Stimulated activated CD4-positive, alpha-beta T cell treated with anti-CD3 and anti-CD28 coated beads, Interleukin-12 subunit alpha, Interleukin-12 subunit beta, amount 100 ng/mL, for 24 hours (primary cell): ENCODE measurements at places on chromosomes 5 and 9.
A peak's percentile ranks its signal among the peaks of the same experiment; 100 is the strongest.

DNA sequence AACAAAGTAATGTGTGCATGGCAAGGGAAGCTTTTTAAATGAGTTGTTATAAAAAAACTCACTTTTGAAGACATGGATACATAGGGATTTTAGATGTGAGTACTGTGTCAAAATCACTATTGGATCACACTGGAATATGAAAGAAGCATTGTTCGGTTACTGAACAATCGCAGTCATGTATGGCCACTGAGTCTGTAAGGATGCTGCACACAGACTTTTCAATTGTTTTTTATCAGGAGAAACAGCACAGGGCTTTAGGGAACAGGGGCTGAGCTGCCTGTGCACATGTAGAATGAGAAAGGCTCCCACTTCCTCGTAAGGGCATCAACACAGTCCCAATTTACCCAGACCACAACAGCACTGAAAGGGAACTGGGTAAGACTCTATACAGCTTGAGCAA is 1333.9 kb upstream of the DMAC1 start:
- DNase-seq: no peak

DNA sequence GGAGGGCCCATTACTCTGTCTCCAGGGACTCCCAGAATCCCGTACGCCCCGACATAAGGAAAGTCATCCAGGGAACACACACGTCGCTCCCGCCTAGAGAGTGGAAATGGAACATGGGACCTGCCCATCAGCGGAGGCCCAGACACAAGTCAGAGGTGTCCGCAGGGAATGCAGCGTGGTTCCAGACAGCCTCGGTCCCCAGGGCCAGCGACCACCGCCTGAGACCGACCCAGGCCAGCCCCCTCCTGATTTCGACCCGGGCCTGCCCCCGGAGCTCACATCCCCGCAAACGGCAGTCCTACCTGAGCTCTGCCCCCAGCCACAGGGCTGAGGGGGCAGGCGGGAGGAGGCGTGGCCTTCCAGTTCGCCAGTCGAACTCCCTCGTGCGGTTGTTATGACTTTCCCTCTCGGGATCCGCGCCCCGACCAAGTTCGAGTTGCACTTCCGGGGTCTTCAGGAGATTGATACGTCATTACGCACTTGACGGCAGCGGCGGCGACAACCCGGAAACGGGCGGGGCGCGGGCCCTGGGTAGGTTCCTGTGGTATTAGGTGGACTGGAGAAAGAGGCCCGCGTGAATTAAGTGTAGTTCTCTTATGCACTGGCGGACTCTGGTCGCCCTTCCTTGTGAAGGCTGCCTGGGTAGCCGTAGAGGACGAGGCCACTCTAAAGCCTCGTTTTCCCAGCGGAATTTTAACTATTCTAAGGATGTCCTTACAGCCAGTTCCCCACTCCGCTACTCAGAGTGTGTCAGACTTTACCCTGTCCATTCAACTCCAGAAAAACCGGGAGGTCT is 370.0 kb upstream of the POU5F2 start:
- DNase-seq: peak; percentile 84

DNA sequence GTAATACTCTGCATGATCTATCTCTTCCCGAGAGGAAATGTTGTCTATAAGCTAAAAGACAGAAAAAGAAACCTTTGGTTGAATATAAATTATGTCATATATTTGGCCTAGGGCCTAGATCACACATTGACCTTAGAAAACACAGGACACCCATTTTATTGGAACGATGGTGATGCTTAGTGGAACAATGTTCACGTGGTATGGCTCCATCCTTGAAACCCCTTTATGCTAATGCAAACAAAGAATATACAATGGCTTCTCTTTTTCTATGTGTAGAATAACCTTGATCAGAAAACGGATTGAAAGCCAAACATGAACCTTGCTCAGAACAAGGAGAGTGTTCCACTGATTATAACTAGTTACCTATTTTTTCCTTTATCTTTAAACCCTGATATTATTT is 24.5 kb downstream of the MRPS27 start:
- no peak for DNase-seq

DNA sequence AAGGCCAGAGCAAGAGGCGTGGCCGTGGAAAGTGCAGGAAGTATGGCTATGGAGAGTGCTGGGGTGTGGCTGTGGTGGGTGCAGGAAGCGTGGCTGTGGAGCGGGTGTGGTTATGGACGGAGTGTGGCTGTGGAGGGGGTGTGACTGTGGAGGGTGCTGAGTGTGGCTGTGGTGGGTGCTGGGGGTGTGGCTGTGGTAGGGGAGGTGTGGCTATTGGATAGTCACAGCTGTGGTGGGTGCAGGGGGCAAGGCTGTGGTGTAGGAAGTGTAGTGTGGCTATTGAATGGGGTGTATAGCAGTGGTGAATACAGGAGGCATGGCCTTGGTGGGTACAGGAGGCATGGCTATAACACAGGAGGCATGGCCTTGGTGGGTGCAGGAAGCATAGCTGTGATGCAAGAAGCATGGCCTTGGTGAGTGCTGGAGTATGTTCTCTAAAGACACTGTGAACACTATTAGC is 40.8 kb upstream of the SPATA31C2 start:
- DNase-seq: no peak

- DNase-seq: no peak
Measured at GRCh38 chr9:120542701-120543490, 37.1 kb downstream of the CDK5RAP2 start.

- DNase-seq: no peak
Measured at GRCh38 chr5:143742951-143743350, 69.0 kb upstream of the HMHB1 start.

DNA sequence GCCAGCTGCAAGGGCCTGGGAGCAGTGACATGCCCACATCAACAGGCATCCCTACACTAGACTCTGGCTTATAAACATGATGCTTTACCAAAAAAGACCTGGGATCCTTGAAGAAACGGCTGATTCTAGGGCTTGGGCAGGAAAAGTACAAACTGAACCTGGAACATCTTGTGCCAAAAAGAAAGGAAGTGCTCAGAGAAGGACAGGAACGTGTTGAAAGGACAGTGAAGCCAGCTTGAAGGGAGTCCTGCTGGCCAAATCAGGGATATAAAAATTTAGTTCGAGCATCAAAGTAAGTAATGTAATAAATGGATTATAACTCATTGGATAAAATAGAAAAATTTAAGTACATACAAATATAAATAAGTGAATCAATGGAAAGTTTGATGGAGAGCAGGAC is 58.1 kb downstream of the ALDH7A1 start:
- no peak for DNase-seq

GRCh38 chr9:128276574-128277270 is 646 bp downstream of the SWI5 start:
- DNase-seq: no peak

DNA sequence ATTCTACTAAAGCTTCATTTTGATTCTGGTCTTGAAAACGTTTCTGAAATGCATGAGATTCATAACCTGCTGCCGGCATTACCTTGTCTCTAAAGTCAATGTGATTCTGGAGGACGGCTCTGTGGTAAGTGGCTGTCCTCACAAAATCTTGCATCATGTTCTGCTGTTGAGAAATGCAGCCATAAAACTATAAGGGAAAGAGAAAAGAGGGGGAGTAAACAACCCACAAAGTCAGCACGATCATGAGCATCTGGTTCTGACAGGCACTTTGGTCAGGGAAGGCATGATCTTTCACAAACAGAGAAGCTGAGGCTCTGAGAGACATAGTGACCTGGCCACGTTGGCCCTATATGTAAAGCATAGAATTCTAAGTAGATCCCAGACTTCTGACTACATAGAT is 168.9 kb upstream of the PUM3 start:
- DNase-seq: no peak

- no peak for DNase-seq
Measured at GRCh38 chr5:141778683-141779082, 96.7 kb upstream of the ARAP3 start.

DNA sequence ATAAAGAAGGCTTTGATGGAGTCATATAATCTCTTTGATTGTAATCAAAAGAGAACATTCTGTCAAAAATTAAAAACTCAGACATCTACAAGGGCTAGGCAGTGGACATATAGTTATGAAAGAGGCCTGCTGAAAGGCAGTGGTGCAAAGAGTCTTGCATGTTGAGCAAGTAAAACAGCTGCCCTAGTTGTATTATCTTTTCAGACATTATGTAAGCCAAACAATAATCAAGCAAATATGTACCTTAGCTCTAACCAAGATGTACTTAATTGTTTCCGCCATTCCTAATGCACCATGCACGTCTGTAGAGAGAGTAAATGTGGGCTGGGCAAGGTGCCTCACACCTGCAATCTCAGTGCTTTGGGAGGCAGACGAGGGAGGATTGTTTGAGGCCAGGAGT is 14.3 kb downstream of the GAPT start:
- no peak for DNase-seq

- DNase-seq: no peak
Measured at GRCh38 chr9:80635065-80635464, 1054.3 kb downstream of the TLE1 start.

- DNase-seq: no peak
Measured at GRCh38 chr9:18605766-18606180, 131.8 kb downstream of the ADAMTSL1 start.

DNA sequence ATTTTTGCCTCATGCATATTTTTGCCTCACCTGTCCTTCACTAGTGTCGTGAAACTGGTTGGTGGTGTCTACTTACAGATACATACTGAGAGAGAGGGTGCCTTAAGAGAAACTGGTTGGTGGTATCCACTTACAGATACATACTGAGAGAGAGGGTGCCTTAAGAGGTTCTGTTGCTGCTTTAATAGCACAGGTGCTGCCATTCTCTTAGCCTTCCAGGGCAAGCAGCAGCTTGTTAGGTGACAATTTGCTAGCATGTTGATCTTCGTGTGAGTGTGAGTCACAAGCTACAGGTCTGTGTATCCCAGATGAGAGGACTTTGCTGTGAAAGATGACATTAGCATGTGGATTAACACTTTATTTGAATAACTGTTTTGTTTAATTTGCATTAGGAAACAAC is 1.4 kb downstream of the PTTG1 start:
- no peak for DNase-seq

DNA sequence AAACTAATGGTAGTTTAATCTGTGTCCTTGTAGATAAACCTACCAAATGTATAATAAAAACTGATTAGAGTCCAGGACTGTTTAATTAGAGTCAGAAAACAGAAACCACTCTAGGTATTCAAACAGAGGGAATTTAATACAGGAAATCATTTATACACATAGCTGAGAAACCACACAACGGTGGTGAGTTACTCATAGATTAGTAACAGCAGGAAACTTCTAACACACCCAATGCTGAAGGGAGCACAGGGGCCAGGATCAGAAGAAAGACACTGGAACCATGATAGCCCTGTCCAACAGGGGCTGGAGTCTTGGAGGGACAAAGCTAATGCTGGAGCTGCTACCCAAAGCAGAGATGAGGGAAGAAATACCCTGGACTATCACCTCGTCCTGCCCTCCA is 321.0 kb downstream of the ACTL7B start:
- DNase-seq: no peak

- no peak for DNase-seq
Measured at GRCh38 chr5:141172381-141173204, at the start of gene PCDHB7. Gene PCDHB7 (plus strand): TSS chr5:141172644. CDS start chr5:141172836, 192 bp downstream.

GRCh38 chr5:73321757-73322436 is 126.7 kb downstream of the FOXD1 start:
- DNase-seq: no peak

DNA sequence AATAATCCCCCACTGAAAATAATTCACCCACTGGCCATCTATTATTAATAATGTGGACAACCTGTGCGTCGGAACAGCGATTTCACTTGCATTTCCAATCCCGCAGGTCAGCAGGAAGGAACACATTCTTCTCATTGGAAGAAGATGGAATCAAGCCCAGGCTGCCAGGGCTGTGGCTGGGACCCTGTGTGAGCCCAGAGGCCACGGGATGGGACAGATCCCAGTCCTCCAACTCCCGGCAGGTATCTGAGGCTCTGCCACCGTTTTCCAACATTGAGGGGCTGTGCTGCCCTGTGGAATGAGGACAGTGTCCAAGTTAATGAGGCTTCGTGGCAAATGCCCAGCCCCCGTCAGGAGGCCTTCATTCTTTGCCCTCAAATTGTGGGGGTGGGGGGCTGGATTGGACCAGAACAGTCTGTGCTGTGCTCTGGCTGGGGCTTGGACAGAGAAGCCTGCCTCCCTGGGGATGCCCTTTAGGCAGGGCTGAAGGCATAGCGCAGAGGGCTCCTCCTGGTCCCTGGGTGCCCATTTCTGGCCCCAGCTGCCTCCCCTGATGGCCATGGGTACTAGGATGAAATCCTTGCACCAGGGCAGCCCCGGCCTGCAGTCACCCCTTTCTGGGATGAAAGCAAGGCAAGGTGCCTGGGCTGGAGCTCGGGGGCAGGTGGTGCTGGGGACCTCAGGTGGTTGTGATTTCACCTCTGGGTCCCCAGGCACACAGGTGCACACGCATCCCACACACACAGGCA is 195.0 kb upstream of the PPP1R26 start:
- DNase-seq: no peak

DNA sequence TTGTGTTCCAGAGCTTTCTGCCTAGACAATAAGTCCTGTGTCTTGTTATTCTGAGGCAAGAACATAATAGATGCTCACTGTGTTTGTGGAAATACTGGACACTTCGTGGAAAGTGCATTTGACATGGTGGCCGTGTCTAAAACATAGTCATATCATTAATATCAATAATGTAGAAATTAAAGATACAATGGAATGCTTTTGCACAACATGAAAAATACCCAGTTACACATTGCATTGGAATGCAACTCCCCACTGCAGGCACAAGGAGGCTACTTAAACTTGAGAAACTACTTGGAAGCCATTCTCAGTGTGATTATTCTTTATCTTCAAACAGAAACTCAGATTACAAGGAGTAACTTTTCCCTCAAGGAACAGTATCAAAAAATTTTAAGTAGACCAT is 145.3 kb upstream of the ZNF462 start:
- DNase-seq: no peak

- DNase-seq: no peak
Measured at GRCh38 chr5:117594166-117594565, 1019.5 kb upstream of the SEMA6A start.

DNA sequence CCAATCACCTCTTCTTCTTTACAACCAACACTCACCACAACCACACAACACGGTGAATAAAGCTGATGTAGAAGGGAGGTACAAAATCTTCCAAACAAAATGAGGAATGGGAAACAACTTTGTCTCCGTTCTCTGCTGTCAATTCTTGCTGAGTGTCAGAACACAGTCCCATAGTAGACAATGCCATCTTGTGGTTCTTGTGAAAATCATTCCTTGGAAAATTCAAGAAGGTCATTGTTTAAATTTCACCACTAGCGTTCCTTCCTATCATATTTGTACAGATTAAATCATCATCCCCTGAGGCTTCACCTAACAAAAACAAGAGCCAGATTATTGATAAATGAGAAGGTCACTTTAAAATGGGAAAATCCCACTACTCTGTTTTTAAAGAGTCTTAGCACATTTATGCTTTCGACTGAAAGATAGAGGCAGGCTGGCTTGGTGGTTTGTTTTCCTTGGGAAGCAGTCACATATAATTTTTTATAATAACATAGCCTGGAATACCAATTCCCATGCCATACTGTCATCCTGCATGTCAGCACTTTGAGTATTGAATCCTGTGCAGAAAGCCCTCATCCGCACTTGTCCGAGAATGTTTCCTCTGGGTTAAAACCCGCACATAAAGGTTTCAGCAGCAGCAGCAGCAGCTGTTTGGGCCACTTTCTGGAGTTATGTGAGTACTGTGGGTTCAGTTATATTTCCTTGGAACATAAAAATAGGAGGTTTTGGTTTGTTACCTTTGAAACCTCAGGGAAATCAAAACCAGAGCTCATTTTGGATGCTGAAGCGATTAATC is 395.0 kb upstream of the SMARCA2 start:
- DNase-seq: no peak
